Upper lobe of left lung (tissue), 6 donors: ENCODE measurements at places on chromosomes 2 and 18. TPM values are rescaled to one million over a fixed set of nuclear protein-coding genes. Genes with fewer than 3 reads are reported as not detected.

The PPIG gene
- 46.9 TPM for total RNA-seq

DNA sequence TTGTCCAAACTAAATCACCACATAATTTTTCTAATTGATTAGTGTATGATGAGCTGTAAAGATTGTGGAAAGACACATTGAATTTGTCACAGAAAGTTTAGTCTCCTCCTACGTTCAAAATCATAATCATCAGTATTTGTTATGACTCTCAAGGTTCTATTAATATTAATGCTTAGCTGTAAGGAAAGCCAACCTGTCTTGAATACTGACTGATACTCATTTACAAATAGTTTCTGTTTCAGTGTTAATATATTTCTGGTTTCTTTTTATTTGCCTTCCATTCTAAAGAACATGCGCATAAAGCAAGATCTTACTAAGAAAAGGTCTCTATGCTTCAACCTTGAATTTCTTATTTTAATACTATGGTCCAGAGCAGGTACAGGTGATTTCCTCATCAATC lies 55.1 kb downstream of the CPS1 start:
- no peak overlapping the region for H3K27ac ChIP-seq
- no peaks in the 10 kb centered on the region for H3K27me3 ChIP-seq
- H3K4me1 ChIP-seq: no peaks in the 10 kb centered on the region
- DNase-seq: no peak

GRCh38 chr2:224175538-224175937 lies 136.5 kb upstream of the SERPINE2 start:
- H3K27me3 ChIP-seq: no peaks in the 10 kb centered on the region
- H3K36me3 ChIP-seq: no peaks in the 10 kb centered on the region
- H3K4me1 ChIP-seq: no peaks in the 10 kb centered on the region
- no peak overlapping the region for H3K27ac ChIP-seq
- peak; percentile 10 for DNase-seq

- no peaks in the 10 kb centered on the region for H3K36me3 ChIP-seq
- H3K4me3 ChIP-seq: no peak overlapping the region
- H3K27me3 ChIP-seq: no peaks in the 10 kb centered on the region
These were observed 103.0 kb downstream of the SPIRE1 start for GRCh38 chr18:12554796-12555388.

DNA sequence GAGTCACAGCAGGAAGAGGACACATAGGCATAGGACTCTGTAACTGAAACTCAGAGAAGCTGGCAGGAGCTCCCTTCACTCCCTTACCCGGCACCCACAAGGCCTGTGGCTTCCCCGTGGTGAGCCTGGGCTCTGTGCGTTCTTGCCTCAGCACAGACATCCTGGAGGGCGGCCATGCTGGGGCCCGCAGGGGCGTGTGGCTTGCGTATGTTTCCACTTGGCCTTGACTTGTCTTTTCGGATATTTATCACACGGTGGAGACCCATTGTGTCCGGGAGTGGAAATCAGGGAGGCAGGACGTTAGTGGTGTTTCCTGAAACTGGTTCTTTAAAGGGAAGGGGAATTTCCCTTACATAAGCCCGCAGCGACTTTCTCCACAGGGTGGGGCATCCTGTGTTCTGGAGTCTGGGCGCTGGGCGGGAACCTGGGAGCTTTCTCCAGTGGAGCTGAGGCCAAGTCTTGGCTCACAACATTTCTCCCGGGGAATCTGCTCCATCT lies 49.9 kb upstream of the EML6 start:
- no peak overlapping the region for H3K4me3 ChIP-seq
- H3K27me3 ChIP-seq: no peaks in the 10 kb centered on the region
- DNase-seq: peak; percentile 90
- H3K36me3 ChIP-seq: peaks cover 7% of the 10 kb centered on the region
- peak overlapping the region; percentile 90 for H3K27ac ChIP-seq
- H3K4me1 ChIP-seq: peaks cover 56% of the 10 kb centered on the region

- H3K4me3 ChIP-seq: no peak overlapping the region
- no peaks in the 10 kb centered on the region for H3K36me3 ChIP-seq
- no peak for DNase-seq
- no peak overlapping the region for H3K27ac ChIP-seq
These were observed 65.3 kb downstream of the CXCR4 start for GRCh38 chr2:136052369-136053362.

GRCh38 chr18:37521510-37522465 lies 43.8 kb downstream of the CELF4 start:
- H3K4me3 ChIP-seq: no peak overlapping the region
- no peaks in the 10 kb centered on the region for H3K36me3 ChIP-seq
- peaks cover 13% of the 10 kb centered on the region for H3K27me3 ChIP-seq
- no peak overlapping the region for H3K27ac ChIP-seq
- no peak for DNase-seq

The CHN1 gene
- total RNA-seq: 8.9 TPM

DNA sequence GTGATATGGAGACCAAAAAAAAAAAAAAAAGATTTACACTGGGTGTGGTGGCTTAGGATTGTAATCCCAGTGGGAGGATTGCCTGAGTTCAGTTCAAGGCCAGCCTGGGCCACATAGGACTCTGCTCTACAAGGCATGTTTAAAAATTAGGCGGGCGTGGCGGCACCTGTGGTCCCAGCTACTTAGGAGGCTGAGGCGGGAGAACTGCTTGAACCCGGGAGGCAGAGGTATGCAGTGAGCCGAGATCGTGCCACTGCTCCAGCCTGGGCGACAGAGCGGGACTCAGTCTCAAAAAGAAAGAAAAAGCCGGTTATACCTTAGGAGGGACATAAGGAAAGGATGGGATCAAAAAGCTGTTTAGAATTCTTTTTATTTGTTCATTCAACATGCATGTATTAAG lies 707 bp upstream of the SPDYA start:
- peak overlapping the region; percentile 42 for H3K4me3 ChIP-seq
- H3K36me3 ChIP-seq: peaks cover 12% of the 10 kb centered on the region
- no peak overlapping the region for H3K27ac ChIP-seq
- H3K27me3 ChIP-seq: no peaks in the 10 kb centered on the region
- no peak for DNase-seq
- peaks cover 18% of the 10 kb centered on the region for H3K4me1 ChIP-seq

- H3K36me3 ChIP-seq: no peaks in the 10 kb centered on the region
- no peaks in the 10 kb centered on the region for H3K27me3 ChIP-seq
- no peak overlapping the region for H3K4me3 ChIP-seq
- H3K27ac ChIP-seq: peak overlapping the region; percentile 37
These were observed 182.2 kb upstream of the ZFP36L2 start for GRCh38 chr2:43408407-43409160.

DNA sequence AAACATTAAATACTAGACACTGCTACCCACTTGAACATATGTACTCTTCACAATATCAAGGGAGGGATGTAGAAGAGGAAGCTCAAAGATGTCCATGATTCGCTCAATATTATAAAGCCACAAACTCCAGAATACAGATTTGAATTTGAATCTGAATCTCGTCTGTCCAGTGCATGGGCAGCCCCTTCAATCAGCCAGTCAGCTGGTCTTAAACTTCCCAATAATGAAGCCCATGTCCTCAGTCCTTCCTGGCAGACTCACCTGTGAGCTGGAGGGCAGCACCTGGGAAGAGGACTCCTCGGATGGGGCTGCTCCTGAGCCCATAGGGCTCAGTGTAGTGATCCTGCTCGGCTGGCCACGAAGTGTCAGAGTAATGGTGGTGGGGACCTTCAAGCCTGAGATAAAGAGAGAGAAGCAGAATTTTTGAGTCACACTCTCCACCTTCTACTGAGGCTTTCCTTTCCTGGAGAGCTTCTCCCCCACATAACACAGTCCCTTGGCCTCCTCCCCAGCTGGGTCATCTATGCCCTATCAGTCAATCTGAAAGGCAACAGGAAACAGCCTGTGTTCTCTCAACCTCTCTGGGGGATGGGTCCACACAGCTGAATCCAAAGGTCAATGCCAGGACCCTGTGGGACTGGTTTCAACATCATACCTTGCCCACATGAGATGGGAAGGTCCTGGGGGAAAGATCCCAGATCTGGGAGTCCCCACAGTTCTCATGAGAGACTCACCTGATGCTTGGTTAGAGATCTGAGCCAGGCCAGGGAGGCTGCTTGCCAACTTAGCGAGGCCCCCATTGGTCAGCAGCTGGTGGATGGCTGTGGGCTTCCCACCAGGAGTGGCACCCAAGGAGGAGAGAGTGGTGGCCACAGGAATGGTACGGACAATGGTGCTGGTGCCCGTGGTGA lies 36.5 kb downstream of the KANSL3 start:
- H3K36me3 ChIP-seq: peaks cover 56% of the 10 kb centered on the region
- H3K4me3 ChIP-seq: no peak overlapping the region
- peak overlapping the region; percentile 10 for H3K27ac ChIP-seq
- peak; percentile 32 for DNase-seq
- H3K4me1 ChIP-seq: no peaks in the 10 kb centered on the region

- no peaks in the 10 kb centered on the region for H3K36me3 ChIP-seq
- no peak overlapping the region for H3K4me3 ChIP-seq
- no peak for DNase-seq
- peaks cover 21% of the 10 kb centered on the region for H3K4me1 ChIP-seq
These were observed 15.2 kb downstream of the SMAD2 start for GRCh38 chr18:47915229-47915628.

DNA sequence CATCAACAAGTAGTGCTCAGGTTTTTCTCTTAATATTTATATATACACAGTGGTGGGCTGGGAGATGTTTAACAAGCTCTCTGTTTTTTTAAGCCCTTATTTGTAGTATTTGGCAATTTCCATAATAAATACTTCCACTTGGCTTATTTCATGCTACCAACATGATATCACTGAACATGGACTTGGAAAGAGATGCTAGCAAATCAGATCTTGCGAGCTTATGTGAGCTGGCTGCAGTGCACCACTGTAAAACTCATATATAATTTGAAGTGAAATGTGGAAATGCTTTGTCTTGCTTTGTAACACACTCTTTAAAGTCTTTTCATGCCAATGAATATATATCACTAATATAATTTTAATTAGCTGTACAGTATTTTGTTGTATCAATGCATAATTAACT lies 155.7 kb downstream of the ALK start:
- no peak overlapping the region for H3K4me3 ChIP-seq
- DNase-seq: no peak
- H3K27ac ChIP-seq: no peak overlapping the region
- no peaks in the 10 kb centered on the region for H3K4me1 ChIP-seq

GRCh38 chr18:61149786-61150185 lies 183.4 kb upstream of the CDH20 start:
- H3K4me1 ChIP-seq: no peaks in the 10 kb centered on the region
- DNase-seq: no peak
- no peaks in the 10 kb centered on the region for H3K27me3 ChIP-seq
- no peaks in the 10 kb centered on the region for H3K36me3 ChIP-seq
- H3K4me3 ChIP-seq: no peak overlapping the region
- no peak overlapping the region for H3K27ac ChIP-seq

The SERPINB11 gene
- 12.8 TPM for total RNA-seq

- no peaks in the 10 kb centered on the region for H3K4me1 ChIP-seq
- no peak overlapping the region for H3K4me3 ChIP-seq
- no peaks in the 10 kb centered on the region for H3K36me3 ChIP-seq
- H3K27me3 ChIP-seq: no peaks in the 10 kb centered on the region
- no peak overlapping the region for H3K27ac ChIP-seq
These were observed 136.9 kb downstream of the SLC39A10 start for GRCh38 chr2:195793881-195794280.

The NEU2 gene
- total RNA-seq: not detected

- no peak overlapping the region for H3K4me3 ChIP-seq
- H3K4me1 ChIP-seq: no peaks in the 10 kb centered on the region
- H3K27me3 ChIP-seq: no peaks in the 10 kb centered on the region
- no peak overlapping the region for H3K27ac ChIP-seq
These were observed 62.7 kb upstream of the NT5C1B start for GRCh38 chr2:18651842-18652774.

- no peak for DNase-seq
- H3K36me3 ChIP-seq: no peaks in the 10 kb centered on the region
- H3K27ac ChIP-seq: no peak overlapping the region
These were observed 3.1 kb downstream of the SPEG start for GRCh38 chr2:219437690-219438206.

The SULT1C4 gene
- 15.4 TPM for total RNA-seq

DNA sequence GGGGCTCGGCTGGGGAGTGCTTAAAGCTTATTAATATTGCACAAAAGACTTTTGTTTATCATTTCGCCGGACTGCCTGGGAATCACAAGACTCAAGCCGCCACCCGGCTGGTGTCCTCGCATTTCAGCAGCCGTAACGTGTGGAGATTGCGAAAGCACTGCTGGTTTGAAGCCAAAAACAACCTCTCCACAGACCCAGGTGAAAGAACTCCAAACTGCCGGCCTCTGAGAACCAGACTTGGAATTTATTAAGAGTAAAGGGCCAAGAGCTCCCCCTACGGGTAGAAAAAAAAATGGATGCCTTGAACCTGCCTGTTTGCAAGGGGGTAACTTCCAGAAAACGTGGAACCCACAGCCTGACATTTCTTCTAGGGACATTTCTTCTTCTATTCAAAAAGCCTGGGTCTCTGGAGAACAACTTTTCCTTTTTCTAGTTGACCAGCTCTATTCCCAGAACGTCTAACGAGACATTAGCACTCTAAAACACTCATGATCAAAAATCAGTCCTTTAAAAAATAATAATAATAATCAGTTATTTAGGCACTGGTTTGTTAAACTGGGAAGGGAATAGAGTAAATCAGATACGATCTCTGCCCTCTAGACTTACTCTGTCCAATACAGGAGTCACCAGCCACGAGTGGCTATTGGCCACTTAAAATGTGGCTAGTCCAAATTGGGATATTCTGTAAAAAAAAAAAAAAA lies 216.3 kb downstream of the C1D start:
- no peak for DNase-seq
- no peak overlapping the region for H3K4me3 ChIP-seq
- no peak overlapping the region for H3K27ac ChIP-seq

- no peak for DNase-seq
- H3K36me3 ChIP-seq: no peaks in the 10 kb centered on the region
- H3K27ac ChIP-seq: no peak overlapping the region
- H3K4me3 ChIP-seq: no peak overlapping the region
These were observed 255.3 kb upstream of the AGAP1 start for GRCh38 chr2:235238537-235238936.

DNA sequence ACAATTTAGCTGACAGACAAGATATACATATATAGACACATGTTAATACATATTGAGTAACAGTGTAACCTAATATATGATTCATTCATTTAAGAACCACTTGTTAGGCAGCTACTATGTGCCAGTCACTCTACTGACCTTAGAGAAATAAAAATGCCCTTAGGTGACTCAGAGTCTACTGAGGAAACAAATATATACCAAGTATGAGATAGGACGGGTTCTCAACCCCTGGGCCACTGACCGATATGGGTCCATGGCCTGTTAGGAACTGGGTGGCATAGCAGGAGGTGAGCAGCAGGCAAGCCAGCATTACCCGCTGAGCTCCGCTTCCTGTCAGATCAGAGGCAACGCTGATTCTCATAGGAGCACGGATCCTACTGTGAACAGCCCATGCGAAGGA lies 14.8 kb downstream of the STRN start:
- DNase-seq: no peak
- H3K36me3 ChIP-seq: no peaks in the 10 kb centered on the region
- H3K27me3 ChIP-seq: no peaks in the 10 kb centered on the region
- no peak overlapping the region for H3K27ac ChIP-seq
